ENCODE measurements at places on chromosomes 5 and 9. TPM values are rescaled to one million over a fixed set of nuclear protein-coding genes. Genes with fewer than 3 reads are reported as not detected.

The PCDHA4 gene
- polyA plus RNA-seq = not detected

The TRIM7 gene
- 0.09 TPM for polyA plus RNA-seq

The IFNB1 gene
- not detected for polyA plus RNA-seq

The PCDHGB6 gene
- polyA plus RNA-seq = not detected

The WDR70 gene
- 24.8 TPM for polyA plus RNA-seq

The WDR55 gene
- 15.1 TPM for polyA plus RNA-seq

The SHOC1 gene
- not detected for polyA plus RNA-seq

The SPATA6L gene
- polyA plus RNA-seq = not detected

The TNFAIP8 gene
- 316 TPM for polyA plus RNA-seq

The DDX41 gene
- 39.8 TPM for polyA plus RNA-seq

The CARD6 gene
- polyA plus RNA-seq = 2.3 TPM

DNA sequence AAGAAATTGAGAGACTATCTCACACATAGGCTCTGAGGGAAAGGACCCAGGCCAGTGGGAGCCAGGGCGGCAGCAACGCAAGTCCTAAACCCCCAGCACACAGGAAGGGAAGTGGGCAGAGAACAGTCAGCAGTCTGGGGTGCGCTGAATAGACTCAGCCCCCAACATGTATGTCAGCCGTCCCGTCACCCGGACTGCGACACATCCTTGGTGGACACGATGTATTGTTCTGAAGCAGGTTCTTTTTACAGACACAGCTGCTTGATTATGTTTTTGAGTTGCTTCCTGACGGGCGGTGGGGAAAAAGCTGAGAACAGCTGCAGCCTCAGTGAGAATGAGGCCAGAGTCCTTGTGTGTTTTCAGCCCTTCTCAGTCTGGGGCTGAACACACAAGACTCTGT, 64.1 kb upstream of the CXCL14 start:
- no peak for DNase-seq
- H3K4me3 ChIP-seq = no peak overlapping the region
- no peak overlapping the region for H3K27ac ChIP-seq
- peaks cover 14% of the 10 kb centered on the region for H3K27me3 ChIP-seq

GRCh38 chr5:6801236-6801635, 88.0 kb downstream of the TENT4A start:
- no peaks in the 10 kb centered on the region for H3K4me1 ChIP-seq
- peaks cover 14% of the 10 kb centered on the region for H3K27me3 ChIP-seq
- no peaks in the 10 kb centered on the region for H3K36me3 ChIP-seq
- no peak for DNase-seq

DNA sequence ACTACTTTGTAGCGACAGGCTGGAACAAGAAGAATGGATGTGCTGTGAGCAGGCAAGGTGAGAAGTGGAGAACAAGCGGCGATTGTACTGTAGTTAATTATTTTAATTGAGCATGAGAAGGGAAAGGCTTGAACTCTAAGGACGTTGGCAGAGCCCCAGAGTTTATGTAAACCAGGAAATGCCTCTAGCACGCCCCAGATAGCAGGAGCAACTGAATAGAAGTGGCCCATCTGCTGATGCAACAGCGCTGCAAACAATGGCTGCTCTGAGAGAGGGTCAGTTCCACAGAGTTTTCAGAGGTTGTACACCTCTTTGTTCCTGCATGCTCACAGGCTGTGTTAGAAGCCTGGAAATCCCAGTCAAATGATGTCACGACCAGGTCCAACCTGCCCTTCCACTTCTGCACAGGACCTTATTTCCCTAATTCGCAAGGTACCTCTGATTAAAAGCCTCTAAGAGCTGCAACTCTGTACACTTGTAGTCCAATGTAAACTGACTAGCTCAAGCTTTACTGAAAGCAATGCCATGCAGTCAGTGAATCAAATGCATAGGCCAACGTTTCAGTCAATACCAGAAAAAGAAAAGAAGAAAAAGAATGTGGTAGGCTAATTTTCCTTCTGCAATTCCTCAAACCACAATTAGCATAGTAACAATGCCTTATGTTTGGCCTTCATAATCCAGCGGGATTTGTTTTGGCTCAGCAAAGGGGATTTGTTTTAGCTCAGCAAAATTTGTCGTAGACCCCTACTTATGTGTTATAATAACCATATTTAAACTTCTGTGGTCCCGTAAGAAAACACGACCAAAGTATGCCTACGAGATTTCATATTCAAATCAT, 119.6 kb upstream of the RETREG1 start:
- peaks cover 4% of the 10 kb centered on the region for H3K4me1 ChIP-seq
- DNase-seq = no peak
- peaks cover 4% of the 10 kb centered on the region for H3K27me3 ChIP-seq
- H3K27ac ChIP-seq = no peak overlapping the region
- H3K36me3 ChIP-seq = no peaks in the 10 kb centered on the region

GRCh38 chr5:171598641-171599152, 179.2 kb downstream of the FGF18 start:
- H3K36me3 ChIP-seq = peaks cover 7% of the 10 kb centered on the region
- peaks cover 10% of the 10 kb centered on the region for H3K27me3 ChIP-seq
- peaks cover 5% of the 10 kb centered on the region for H3K4me1 ChIP-seq
- no peak overlapping the region for H3K27ac ChIP-seq
- H3K4me3 ChIP-seq = no peak overlapping the region

- no peaks in the 10 kb centered on the region for H3K36me3 ChIP-seq
- no peak for DNase-seq
- peaks cover 70% of the 10 kb centered on the region for H3K27me3 ChIP-seq
- no peaks in the 10 kb centered on the region for H3K4me1 ChIP-seq
Measured at GRCh38 chr5:137604348-137605095, 105.4 kb upstream of the SPOCK1 start.

DNA sequence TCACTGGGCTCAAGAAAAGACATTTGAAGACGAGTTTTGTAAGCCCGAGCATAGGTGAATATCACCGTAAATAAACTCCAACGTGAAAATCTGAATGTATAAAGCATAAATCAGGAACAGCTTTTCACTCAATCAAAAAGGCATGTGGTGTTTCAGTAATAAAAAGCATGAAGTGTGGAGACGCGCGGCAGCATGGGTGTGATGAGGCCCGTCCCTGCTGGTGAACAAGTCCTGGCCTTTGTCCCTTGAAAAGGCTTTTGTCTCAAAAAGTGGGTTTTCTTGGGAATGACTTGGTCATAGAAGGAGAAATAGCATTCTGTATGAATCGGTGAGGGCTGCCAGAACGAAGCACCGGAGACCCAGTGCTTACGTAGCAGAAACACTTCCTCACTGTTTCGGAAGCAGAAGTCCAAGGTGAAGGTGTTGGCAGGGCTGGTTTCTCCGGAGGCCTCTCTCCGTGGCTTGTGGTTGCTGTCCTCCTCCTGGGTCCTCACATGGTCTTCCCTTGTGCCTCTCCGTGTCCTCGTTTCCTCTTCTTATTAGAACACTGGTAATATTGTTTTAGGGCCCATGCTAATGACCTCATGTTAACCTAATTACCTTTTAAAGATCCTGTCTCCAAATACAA, 24.9 kb downstream of the ROPN1L start:
- no peaks in the 10 kb centered on the region for H3K4me1 ChIP-seq
- H3K27ac ChIP-seq = no peak overlapping the region
- H3K4me3 ChIP-seq = no peak overlapping the region
- H3K36me3 ChIP-seq = no peaks in the 10 kb centered on the region
- H3K27me3 ChIP-seq = peaks cover 27% of the 10 kb centered on the region

- H3K27me3 ChIP-seq = no peaks in the 10 kb centered on the region
- H3K4me1 ChIP-seq = no peaks in the 10 kb centered on the region
- no peak overlapping the region for H3K27ac ChIP-seq
Measured at GRCh38 chr5:9529513-9529912, 16.4 kb downstream of the SEMA5A start.

DNA sequence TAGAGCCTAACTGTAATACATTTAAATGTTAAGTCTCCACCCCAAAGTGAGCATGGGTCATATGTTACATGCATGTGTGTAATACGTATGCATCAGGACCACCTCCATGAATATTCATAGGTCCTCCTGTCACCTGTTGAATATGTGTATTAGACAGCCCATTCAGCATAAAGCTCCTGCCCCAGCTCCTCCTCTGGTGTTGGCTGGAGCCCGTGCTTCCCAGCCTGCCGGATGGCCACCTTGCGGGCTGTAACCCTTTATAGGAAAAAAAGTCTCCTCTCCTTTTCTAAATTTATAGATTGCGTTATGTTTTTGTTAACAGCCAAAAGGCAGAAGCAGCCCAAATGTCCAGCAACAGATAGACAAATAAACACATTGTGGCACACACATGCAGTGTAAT, 299.5 kb downstream of the MED10 start:
- no peak overlapping the region for H3K4me3 ChIP-seq
- H3K27ac ChIP-seq = no peak overlapping the region
- no peaks in the 10 kb centered on the region for H3K27me3 ChIP-seq
- H3K4me1 ChIP-seq = no peaks in the 10 kb centered on the region

DNA sequence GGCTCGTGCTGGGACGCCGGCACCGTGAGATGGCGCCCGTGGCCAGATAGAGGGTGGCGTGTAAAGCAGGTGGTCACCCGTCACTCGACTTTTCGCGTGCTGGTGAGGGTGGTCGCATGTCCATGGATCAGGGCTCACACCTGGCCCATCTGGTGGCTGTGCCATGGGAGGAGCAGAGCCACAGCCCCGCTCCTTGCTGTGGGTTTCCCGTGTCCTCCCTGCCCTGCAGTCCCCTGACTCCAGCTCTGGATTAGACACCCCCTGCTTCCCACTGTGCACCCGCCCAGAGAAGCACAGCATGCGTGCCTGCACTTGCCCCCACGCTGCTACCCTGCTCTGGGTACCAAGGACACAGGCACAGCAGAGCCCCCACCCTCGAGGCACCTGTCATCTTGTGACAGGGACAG, 1.8 kb upstream of the TMEM250 start:
- H3K27me3 ChIP-seq = peaks cover 7% of the 10 kb centered on the region
- peak overlapping the region; percentile 54 for H3K4me3 ChIP-seq

GRCh38 chr9:124284237-124284831, 26.6 kb downstream of the NEK6 start:
- H3K4me1 ChIP-seq = peaks cover 78% of the 10 kb centered on the region
- peak overlapping the region; percentile 44 for H3K27ac ChIP-seq
- no peaks in the 10 kb centered on the region for H3K27me3 ChIP-seq
- H3K36me3 ChIP-seq = no peaks in the 10 kb centered on the region

GRCh38 chr5:98698359-98698758, 75.1 kb upstream of the RGMB start:
- H3K4me3 ChIP-seq = no peak overlapping the region
- no peaks in the 10 kb centered on the region for H3K4me1 ChIP-seq
- H3K27ac ChIP-seq = no peak overlapping the region

- peaks cover 4% of the 10 kb centered on the region for H3K27me3 ChIP-seq
- H3K36me3 ChIP-seq = no peaks in the 10 kb centered on the region
- H3K27ac ChIP-seq = no peak overlapping the region
- no peak overlapping the region for H3K4me3 ChIP-seq
Measured at GRCh38 chr9:113504725-113505590, 41.4 kb downstream of the RGS3 start.

DNA sequence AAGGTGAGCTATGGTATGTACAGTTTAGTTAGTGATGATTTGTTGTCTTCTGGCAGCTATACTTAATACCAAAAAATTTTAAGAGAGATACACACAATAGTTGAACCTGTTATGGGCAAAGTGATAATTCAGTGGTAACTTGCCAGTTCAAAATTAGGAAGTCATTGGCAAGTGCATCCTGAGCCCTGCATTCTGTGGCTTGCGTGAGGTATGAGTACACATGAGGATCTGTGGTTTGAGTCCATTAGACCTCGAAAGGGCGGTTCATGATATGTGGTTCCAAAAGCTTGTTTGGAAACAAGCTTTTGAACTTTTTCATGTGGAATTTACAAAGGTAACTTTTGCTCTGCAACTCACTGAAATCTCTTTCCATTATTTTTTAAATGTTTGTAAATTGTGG, 47.0 kb downstream of the GPR21 start:
- no peaks in the 10 kb centered on the region for H3K27me3 ChIP-seq
- DNase-seq = no peak
- H3K4me3 ChIP-seq = no peak overlapping the region
- peaks cover 15% of the 10 kb centered on the region for H3K36me3 ChIP-seq

DNA sequence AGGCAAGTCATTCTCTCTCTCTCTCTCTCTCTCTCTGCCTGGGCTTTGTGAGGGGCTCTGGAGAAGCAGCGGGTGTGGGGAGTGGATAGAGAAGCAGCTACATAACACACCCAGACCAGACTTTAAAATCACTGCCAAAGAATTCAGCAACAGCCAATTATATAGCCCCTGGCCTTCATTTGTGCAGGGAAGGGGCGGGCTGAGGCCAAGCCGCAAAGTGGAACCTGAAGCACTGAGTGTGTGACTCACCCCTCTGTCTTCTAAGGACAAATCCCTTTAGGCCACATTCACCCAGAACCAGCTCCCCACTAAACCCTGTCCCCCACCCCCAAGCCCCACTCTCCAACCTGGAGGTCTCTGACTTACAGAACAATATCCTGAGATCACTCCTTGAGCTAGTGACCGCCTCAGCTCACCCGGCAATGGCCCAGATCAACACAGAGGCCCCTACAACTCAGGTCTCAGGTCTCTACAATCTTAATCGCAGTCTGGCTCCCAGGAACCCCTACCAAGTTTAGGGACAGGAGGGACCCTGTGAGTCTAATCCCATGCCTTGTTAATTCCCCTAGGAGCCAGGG, 6.0 kb downstream of the B4GALT1 start:
- H3K27me3 ChIP-seq = no peaks in the 10 kb centered on the region
- H3K4me3 ChIP-seq = peak overlapping the region; percentile 89
- peaks cover 93% of the 10 kb centered on the region for H3K4me1 ChIP-seq
- peak overlapping the region; percentile 98 for H3K27ac ChIP-seq
- no peak for DNase-seq
- no peaks in the 10 kb centered on the region for H3K36me3 ChIP-seq

DNA sequence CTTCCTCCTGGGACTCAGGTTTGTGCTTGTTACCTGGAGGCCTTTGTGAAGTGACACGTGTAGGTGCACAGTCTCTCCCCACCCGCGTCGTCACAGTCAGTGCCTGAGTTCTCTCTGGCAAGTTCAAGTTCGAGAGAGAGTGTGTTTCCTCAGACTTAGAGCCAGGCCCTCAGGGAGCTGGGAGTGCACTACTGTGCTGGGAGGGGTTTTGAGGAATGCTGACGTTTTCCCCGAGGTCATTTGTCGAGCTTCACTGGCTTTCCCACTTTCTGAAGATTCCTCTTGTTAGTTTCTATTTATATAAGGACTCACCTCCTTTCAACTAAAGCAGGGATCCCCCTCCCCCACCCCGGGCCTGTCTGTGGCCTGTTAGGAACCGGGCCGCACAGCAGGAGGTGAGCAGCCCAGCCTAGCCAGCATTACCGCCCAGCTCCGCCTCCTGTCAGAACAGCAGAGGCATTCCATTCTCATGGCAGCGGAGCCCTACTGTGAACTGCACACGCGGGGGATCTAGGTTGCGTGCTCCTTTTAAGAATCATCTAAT, 209.2 kb downstream of the DIRAS2 start:
- H3K4me1 ChIP-seq = no peaks in the 10 kb centered on the region
- no peaks in the 10 kb centered on the region for H3K36me3 ChIP-seq
- DNase-seq = no peak
- H3K4me3 ChIP-seq = no peak overlapping the region

DNA sequence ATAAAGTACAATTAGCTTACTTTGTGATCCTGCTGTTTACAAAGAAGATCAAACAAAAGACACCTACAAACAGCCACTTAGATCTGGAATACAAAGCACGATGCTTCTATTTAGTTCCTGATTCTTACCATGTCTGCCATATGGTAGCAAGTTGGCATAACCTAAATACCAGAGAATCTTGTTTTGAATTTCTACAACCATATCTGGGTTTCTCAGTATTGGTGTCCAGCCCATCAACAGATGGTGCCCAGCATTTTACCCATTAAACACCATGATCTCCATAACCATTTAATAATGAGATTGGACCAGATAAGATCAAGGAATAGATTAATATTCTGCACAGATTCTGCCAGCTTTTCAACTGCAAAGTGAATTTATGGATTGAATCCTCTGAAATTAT, 29.8 kb downstream of the SLC24A2 start:
- no peak for DNase-seq
- H3K36me3 ChIP-seq = no peaks in the 10 kb centered on the region
- H3K27me3 ChIP-seq = no peaks in the 10 kb centered on the region
- H3K4me1 ChIP-seq = no peaks in the 10 kb centered on the region
- H3K27ac ChIP-seq = no peak overlapping the region
- no peak overlapping the region for H3K4me3 ChIP-seq

All from naive B cell (primary cell).